ENCODE measurements at places on chromosomes 2 and 18.

DNA sequence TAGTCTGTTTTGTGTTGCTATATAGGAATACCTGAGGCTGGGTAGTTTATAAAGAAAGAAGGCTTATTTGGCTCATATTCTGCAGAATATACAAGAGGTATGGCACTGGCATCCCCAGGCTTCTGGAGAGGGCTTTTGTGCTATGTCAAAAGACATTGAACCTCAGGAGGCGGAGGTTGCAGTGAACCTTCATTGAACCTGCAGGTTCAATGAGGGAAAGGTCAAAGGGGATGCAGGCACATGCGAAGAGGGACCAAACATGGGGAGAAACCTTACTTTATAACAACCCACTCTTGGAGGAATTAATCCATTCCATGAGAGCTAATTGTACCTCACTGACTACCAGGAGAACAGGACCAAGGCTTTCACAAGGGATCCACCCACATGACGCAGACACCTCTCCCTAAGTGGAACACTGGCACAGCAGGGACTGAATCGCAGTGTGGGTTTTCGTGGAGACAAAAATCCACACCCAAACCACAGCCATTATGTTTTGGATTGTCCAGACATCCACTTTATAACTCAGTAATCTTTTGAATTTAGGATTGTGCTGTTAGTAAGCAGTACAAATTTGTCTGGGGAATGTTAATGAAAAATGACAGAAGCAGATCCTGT is 4.1 kb upstream of the SERPINB8 start:
- DNase-seq, result no peak

DNA sequence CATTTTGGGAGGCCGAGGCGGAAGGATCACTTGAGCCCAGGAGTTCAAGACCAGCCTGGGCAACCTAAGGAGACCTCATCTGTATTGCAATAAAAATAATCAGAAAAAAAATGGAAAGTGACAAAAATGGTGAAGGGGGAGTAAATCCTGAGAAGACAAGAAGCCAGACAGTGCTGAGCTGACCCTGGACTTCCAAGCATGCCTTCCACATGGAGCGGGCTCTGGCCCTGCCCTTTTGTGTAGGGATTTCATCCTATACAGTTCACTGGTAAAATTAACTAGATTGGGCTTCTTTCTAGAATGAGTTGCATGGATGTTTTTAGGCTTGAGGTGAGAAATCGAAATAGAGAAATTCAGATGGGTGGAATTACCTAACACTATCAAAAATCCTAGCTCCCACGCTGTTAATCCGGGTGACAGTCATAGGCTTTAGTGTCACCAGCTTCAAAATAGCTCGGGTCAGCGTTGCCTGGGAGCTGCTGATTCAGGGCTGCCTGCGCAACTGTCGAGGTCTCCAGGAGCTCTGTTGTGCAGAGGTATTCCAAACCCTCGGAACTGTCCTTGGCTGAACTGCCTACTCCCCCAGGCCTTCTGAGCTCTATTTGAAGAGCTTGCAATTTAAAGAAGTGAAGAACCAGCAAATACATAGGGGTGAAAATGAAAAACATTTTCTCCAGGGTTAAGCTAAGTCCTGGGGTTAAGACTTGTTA is 21.5 kb upstream of the ZNF532 start:
- DNase-seq, result no peak

- DNase-seq, result no peak
Measured at GRCh38 chr18:9885170-9886004, at the start of gene TXNDC2. Gene TXNDC2 (plus strand): TSS chr18:9885973. CDS start chr18:9886681, 708 bp downstream.

- no peak for DNase-seq
Measured at GRCh38 chr2:126751477-126751876, 95.5 kb downstream of the GYPC start.

- no peak for DNase-seq
Measured at GRCh38 chr2:182165202-182165601, 179.5 kb downstream of the PPP1R1C start.

Data from NCI-H446 (cell line).